ENCODE measurements at places on chromosomes 6 and 20.
A peak's percentile ranks its signal among the peaks of the same experiment; 100 is the strongest.

DNA sequence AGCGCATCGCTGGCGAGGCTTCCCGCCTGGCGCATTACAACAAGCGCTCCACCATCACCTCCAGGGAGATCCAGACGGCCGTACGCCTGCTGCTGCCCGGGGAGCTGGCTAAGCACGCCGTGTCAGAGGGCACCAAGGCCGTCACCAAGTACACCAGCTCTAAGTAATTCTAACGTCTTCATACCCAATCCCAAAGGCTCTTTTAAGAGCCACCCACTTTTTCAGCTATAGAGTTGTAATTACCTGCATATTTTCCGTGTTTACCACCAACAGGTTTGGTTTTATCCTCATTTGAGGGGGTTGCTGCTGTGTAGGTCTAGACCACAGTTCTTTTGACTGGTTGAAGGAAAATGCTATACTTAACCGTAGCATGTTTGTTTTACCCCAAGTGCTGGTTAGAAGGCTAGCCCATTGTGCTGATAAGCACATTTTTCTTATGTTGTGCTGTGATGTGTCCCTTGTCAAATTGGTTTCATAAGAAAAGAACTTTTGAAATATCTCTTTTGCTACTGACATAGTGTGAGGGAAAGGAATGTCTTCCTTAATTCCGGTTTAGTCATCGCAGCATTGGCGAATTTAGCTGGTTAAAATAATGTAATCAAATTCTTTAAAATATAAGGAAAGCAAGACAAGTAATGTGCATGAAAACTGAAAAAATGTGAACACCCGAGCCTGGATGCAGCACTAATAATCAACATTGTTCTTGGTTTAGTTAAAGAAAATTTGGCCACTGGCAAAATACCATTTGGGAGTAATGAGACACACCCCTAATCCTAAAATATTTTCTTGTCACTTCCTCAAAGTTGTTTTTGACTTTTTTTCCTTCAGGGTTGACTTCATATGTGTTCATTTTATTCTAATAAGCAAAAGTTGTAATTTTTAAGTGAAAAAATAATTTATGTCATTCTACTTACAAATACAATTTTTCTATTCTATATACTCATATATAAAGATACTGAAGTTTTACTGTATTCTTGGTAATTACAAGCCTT lies 112.8 kb downstream of the HFE start:
- peak; percentile 73 for DNase-seq

- DNase-seq = no peak
Observed at GRCh38 chr20:24157213-24157612, 168.6 kb upstream of the GGTLC1 start.

- DNase-seq = no peak
Observed at GRCh38 chr20:13041574-13042457, 33.0 kb downstream of the SPTLC3 start.

- no peak for DNase-seq
Observed at GRCh38 chr6:134351615-134352474, 33.9 kb upstream of the SGK1 start.

DNA sequence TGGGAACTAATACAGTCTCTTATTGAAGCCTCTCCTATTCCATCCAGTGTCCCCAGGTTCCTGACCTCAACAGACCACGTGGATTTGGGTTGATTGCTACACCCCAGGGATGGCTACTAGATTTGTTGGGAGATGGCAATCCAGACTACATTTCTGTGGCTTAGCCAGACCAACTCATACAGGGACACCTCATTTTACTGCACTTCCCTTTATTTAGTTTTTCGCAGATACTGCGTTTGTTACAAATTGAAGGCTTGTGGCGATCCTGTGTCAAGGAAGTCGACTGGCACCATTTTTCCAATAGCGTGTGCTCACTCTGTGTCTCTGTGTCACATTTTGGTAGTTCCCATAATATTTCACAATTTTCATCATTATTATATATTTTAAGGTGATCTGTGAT lies 10.3 kb upstream of the MTRF1L start:
- no peak for DNase-seq

GRCh38 chr20:59809630-59810448 lies 123.6 kb downstream of the SYCP2 start:
- no peak for DNase-seq

- DNase-seq = no peak
Observed at GRCh38 chr6:167643223-167643622, 183.5 kb upstream of the AFDN start.

DNA sequence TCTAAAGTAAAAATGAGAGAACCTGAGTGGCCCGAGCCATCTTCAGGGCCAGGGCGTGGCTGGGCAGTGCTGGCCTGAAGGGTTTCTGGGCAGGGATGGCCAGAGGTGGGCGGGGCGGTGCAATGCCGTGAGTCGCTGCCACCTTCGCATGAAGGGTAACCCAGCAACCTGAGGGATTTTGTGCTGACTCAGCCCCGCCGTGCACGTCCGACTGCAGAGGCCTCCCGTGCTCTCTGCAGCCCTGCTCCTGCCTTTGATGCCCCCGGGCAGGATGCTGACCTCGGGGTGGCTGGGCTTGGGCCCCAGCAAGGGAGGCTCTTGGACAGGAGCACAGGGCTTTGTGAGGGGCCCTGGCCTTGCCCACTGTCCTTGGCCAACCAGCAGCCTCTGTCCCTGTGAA lies 81.7 kb upstream of the GATA5 start:
- no peak for DNase-seq

GRCh38 chr6:55496201-55496600 lies 82.8 kb downstream of the HMGCLL1 start:
- no peak for DNase-seq

DNA sequence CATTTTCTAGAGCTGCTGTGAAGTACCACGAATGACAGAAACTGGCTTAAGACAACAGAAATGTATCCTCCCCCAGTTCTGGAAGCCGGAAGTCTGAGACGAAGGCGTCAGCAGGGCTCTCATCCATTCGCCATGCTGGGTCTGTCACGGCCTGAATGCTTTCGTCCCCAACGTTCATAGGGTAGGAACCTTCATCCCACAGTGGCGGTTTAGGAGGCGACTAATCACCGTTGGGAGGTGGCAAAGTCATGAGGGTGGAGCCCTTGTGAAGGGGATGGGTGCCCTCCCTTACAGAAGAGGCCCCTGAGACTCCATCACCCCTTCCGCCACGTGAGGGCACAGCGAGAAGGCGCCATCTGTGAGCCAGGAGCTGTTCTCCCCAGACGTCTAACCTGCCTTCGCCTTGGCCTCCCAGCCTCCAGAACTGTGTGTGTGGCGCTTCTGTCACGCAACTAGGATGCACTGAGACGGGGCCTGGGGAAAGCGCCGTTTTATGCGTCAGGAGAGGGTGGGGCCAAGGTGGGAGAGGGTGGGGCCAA lies 250.3 kb downstream of the TTLL2 start:
- no peak for DNase-seq

GRCh38 chr6:49720372-49720771 lies 7.0 kb upstream of the CRISP2 start:
- DNase-seq = no peak

GRCh38 chr6:89297695-89298351 lies 17.3 kb downstream of the GABRR2 start:
- no peak for DNase-seq

- peak; percentile 33 for DNase-seq
Observed at GRCh38 chr6:25889877-25890853, 16.1 kb upstream of the SLC17A3 start.

GRCh38 chr6:6629402-6629801 lies 40.9 kb downstream of the LY86 start:
- DNase-seq = no peak

- DNase-seq = no peak
Observed at GRCh38 chr20:39532205-39532604, 570.1 kb downstream of the DHX35 start.

- no peak for DNase-seq
Observed at GRCh38 chr20:46709055-46709458, 392 bp upstream of the SLC2A10 start.

DNA sequence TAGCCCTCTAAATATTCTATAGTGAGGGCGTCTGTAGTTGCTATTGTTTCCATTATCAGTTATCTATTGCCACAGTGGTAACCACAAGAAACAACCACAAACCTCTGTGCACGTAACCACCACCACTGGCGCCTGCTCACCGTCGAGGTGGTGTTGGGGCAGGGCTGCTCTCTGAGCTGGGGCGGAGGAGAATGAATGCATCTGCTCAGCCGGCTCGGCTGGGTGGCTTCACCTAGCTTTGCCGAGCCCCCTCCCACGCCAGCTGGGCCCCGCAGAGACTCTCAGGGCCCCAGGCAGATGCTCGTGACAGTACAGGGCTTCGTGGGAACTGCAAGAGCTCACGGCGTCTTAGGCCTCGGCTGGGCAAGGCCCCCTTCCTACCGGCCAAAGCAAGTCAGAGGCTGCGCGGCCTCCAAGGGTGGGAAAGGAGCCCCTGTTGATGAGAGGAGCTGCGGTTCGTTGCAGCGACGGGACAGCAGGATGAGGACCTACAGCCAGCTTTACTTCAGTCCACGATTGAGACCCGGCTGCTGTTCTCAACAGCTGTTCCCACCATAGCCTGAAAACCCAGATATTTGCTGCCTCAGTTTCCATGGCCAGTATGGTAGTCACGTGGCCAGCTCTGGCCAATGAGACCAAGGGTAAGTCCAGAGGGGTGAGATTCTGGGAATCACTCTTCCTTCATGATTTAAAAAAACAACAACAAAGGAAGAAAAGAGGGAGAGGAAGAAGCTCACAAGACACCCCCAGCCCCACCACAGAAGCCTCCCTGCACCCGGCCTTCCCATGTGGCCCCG lies 120.2 kb upstream of the AFDN start:
- no peak for DNase-seq

DNA sequence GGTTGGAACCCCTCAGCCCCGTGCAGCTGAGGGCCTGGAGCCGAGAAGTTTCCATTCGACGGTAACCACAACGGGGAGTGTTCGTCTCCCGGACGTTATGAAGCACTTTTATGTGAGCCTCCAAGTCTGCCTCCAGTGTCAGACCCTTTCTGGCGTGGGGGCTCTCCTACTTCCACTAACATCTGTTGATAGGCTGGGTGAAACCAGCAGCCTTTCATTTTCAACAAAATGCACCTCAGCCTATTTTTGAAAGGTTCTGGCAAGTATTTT lies 257.4 kb downstream of the THBS2 start:
- no peak for DNase-seq

- no peak for DNase-seq
Observed at GRCh38 chr6:115717062-115717461, 343.6 kb downstream of the FRK start.

- DNase-seq = no peak
Observed at GRCh38 chr6:5078121-5078669, 6.9 kb upstream of the PPP1R3G start.

DNA sequence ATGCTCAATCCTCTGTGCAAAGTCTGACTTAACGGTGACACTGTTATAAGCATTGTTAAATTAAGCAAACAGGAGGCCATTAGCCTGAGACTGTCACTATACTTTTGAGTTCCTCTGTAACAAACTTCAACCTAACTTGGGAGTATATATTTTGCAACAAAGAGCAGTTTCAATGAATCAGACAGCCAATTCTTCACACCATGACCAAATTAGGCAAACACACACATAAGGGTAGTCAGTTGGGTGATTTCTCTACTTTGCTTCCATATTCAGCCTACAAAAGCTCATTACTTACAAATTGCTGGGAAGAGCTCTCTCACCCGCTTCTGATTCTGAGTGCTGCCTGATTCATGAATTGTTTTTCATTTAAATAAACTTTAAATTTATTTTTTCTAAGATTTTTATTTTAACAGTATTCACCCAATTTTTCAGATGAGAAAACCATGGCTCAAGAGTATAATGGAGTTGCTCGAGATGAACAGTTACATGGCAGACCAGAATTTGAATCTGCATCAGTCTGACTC lies 60.5 kb downstream of the HACE1 start:
- DNase-seq = no peak

DNA sequence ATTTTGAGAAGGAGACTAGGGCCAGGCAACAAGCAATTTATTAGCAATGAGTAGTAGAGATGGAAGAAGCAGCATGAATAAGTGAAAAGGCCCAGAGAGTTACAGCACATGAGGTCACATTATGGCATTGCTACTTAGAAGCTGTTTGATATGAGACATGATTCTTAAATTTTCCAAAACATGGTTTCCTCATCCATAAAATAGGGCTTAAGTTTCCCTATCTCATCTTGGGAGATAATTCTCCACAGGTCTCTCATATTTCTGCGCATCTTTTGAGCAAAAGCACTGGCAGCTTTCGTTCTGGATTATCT lies 656.1 kb downstream of the EPHA7 start:
- DNase-seq = no peak

- no peak for DNase-seq
Observed at GRCh38 chr20:37378785-37379598, 33.1 kb downstream of the SRC start.
